Right ventricle myocardium inferior (tissue), 1 donor: ENCODE measurements at places on chromosomes 6 and 20. TPM values are rescaled to one million over a fixed set of nuclear protein-coding genes. Genes with fewer than 3 reads are reported as not detected.

DNA sequence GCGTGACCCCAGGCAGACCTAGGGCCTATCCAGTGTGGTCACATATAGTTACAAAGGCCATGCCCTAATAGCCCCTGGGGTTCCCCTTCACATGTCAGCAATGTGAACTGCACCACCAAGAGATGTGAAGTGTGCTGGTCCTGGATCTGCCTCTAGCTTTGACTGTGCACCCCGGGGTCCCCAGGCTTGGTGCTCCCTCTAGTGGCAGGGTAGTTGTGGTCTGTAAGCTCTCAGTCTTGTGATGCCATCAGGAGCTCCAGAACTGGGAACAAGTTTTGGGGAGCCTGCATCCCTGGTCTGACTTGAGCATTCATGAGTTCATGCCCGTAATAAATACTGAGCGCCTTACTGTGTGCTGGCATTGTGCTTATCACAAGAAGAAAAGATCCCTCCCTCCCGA is 143.4 kb downstream of the DHX35 start:
- no peak for DNase-seq

DNA sequence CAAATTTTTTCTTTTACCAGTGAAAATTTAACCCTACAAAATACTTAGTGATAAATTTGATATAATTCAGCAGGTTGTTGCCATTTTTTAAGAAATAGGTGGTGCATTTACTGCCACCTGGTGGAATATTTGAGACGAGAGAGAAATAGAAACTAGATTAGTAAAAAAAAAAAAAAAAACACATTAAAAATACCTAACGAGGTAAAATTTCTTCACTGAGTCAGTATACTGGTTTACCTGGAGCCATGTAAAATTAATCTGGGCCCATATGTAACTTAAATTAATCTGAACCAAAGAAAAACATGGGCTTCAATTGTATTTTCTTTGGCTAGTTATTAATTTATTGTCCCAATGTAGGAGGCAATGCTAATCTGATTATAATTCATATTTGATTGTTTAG is 520.8 kb downstream of the EPM2A start:
- DNase-seq = no peak

- no peak for DNase-seq
These were observed 25.6 kb downstream of the DHX35 start for GRCh38 chr20:38987777-38988176.

DNA sequence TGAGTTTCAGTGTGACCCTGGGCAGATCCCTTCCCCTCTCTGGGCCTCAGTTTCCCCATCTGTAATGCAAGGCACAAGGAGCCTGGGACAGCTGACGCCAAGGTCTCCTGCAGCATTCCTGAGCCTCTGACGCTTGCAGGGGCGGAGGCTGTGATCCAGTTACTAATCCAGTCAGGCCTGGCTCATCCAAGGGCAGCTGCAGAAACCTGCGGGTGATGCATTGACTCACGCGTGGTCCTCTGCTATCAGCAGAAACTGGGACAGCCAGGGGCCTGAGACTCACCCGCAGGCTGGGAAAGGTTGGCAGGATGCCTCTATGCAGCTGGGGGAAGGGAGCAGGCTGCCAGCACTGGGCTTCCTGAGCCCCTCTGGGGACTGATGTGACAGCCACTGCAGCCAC is 65.0 kb upstream of the SIRPA start:
- DNase-seq = peak; percentile 77

GRCh38 chr6:46509063-46509462 is 17.8 kb upstream of the RCAN2 start:
- DNase-seq = no peak

GRCh38 chr6:131412960-131413830 is 159.8 kb upstream of the ARG1 start:
- DNase-seq = no peak

DNA sequence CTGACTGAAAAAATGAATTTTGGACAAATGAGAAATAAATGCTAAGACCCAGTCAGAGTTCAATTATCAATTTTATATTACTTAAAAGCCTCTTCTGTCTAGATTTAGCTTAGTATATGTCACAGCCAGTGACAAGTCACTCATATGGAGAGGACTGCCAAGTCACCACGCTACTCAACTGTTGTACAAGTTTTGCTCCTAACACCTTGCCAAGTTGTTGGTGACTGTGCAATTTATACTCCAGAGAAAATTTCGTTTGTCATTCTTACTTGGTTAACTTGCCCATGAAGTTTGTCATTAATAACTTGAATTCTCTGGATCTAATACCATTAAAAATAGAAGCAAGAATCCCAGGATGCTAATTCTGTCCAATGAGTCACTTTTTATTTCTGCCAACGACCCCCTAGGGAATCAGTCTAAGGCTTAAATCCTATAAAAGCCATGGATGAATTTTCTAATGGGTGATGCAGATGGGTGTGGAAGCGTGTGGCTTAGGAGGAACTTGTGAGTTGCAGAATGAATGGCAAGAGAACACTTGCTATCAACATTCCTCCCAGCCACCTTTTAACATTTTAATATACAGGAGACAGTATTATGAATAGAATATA is 30.4 kb upstream of the FBXO30 start:
- DNase-seq = no peak

GRCh38 chr6:71486461-71486860 is 197.8 kb downstream of the OGFRL1 start:
- DNase-seq = no peak

- DNase-seq = no peak
These were observed 636.3 kb upstream of the MARCKS start for GRCh38 chr6:113220832-113221231.

DNA sequence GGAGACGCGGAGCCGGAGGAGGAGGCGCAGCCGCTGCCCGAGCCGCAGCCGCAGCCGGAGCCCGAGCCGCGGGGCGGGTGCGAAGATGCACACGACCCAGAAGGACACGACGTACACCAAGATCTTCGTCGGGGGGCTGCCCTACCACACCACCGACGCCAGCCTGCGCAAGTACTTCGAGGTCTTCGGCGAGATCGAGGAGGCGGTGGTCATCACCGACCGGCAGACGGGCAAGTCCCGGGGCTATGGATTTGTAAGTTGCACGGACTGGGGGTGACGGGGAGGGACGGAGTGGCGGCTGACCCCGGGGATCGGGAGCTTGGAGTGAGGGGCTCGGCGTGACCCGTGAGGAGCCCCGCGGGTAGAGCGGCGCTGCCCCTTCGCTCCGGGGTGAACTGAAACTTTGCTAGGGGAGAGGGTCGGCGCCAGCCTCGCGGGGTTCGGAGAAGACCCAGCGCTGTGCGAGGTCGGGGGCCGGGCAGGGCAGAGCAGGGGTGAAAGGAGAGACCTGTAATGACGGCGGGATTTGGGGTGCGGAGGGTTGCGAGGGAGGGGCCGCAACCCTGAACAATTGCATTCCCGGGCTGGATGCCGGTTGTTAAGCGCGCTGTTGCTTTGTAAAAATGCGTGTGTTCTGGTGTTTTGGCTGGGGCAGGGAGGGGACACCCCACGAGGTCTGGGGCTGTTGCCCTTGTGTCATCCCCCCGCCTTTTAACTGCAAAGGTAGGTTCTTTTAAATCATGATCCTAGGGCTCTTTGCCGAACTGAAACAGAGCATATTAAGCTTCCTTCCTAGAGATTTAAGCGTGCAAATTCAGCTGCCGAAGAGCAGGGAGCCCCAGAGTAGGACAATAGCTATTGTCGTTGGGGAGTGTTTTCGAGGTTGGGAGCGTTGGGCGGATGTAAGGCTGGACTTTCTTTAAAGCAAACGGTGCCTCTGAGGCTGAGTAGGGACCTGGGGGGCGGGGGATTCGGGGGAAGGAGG is 628 bp downstream of the RBM24 start:
- no peak for DNase-seq

GRCh38 chr6:98487612-98488011 is 346.8 kb upstream of the POU3F2 start:
- no peak for DNase-seq

GRCh38 chr6:155245831-155246230 is 18.0 kb upstream of the CLDN20 start:
- no peak for DNase-seq

DNA sequence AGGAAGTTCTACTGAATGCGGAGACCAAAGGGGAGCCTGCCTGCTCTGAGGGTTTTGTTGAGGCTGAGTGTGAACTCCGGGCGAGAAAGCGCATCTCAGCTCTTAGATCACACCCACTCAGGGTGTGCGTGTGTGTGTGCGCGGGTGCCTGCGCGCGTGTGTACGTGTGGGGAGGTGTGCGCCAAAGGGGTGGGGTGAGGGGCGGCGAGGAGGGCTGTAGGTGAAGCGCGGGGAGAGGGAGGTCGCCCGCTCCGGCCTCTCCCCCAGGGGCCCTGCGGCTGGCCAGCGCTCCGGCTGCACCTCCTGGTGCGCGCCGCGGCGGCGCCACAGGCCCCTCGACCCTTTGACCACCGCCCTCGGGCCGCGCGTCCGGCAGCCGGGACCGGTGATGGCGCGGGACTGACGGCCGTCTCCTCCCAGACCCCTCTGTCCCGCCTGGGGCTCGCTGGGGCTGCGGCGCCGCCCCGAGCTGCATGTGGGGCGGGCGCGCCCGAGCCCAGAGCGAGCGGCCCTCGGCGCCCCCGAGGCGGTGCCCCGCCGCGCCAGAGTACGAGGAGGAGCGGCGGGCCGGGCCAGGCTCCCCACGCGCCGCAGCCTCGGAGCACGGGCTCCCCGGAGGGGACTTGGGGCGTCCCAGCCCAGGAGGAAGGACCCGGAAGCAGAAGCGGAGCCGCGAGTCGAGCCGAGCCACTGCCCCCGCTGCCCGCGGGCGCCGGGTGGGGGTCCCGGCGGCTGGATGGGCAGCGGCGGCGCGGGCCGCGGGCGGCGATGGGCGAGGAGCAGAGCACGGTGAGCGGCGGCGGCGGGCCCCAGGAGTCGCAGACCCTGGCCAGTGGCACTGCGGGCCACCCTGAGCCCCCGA is at the start of gene RNF217:
TSS of gene RNF217 (plus strand) at position 661 of the 862 bp plus-strand sequence. CDS start at position 769, 108 bp downstream.
- DNase-seq = peak; percentile 85

Gene BHLHE23
- not detected for total RNA-seq

Gene BMP5
- total RNA-seq = 2.3 TPM

Gene ATP9A
- total RNA-seq = 21.2 TPM

Gene ECT2L
- 1.1 TPM for total RNA-seq

Gene TRIM31
- total RNA-seq = not detected
